Cerebellar nuclear complex (tissue), 1 donor: ENCODE measurements at places on chromosomes 4 and X.

- DNase-seq = no peak
Measured at GRCh38 chr4:81690871-81691270, 219.2 kb upstream of the RASGEF1B start.

DNA sequence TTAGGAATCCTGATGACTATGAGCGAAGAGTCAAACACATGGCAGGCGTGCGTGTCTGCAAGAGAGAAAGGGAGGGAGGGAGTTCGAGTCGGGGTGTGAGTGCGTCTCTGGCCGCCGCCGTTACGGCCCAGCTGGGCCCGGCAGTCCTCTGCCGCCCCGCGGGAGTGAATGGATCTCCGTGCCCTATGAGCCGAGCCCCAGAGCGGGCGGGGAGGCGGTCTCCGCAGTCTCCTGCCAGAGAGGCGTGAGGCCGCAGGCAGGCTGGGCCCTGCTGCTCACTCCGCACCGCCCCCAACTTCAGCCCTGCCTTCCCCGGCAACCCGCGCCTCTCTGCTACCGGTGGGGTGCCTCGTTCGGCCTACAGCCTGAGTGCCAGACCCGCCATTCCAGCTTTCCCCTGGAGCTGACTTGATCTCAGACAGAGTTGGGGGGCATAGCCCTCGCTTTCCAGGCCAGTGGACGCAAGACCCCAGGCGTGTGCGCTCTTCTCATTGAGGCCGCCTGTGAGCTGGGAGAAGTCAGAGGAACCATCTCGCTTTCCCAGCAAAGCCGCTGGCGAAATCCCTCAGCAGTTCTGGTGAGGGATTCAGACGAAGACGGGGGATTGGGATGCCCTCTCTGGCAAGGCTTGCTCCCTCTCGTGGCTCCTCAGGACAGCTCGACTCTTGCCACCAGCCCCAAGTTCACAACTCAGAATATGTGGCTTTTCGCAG is 1.4 kb downstream of the SLC16A2 start:
- DNase-seq = no peak

DNA sequence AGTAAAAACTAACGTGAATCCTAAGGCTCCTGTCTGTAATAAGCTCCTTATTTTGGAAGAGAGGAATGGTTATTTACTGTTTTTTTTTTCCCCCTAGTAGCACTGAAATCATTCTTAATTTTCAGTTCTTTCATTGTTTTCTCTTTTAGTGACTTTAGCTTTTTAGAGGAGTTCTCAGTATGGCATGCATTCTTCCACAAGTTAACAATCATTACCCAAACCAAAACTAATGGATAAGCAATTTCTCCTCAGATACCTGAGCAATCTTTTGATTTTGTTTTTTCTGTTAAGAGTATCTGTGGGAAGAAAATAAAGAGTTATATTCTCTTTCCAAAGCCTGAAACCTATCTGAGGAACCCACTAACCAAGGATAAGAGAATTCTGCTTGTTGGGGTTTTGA is 16.7 kb upstream of the PPA2 start:
- DNase-seq = no peak

DNA sequence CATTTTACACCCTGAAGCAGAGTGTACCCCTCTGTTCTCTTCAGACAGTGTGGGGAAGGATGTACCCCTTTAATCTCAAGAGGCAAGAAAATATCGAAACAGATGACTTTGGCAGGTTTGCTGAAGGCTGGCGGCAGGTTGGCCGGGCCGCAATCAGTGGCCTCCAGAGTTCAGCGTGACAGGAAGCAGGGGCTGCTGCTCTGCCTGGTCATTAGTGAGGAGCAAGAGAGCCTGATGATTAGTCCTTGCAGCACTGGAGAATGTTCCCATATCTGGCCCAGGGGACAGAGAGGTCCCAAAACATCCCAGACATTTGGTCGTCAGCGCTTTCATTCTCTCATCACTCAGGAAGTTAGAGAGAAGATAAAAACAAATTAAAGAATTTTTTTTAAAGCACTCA is 352.8 kb downstream of the SPRY1 start:
- no peak for DNase-seq

GRCh38 chr4:73053076-73053475 is 16.4 kb downstream of the COX18 start:
- DNase-seq = no peak

GRCh38 chrX:122512561-122513072 is 671.5 kb upstream of the GRIA3 start:
- no peak for DNase-seq

DNA sequence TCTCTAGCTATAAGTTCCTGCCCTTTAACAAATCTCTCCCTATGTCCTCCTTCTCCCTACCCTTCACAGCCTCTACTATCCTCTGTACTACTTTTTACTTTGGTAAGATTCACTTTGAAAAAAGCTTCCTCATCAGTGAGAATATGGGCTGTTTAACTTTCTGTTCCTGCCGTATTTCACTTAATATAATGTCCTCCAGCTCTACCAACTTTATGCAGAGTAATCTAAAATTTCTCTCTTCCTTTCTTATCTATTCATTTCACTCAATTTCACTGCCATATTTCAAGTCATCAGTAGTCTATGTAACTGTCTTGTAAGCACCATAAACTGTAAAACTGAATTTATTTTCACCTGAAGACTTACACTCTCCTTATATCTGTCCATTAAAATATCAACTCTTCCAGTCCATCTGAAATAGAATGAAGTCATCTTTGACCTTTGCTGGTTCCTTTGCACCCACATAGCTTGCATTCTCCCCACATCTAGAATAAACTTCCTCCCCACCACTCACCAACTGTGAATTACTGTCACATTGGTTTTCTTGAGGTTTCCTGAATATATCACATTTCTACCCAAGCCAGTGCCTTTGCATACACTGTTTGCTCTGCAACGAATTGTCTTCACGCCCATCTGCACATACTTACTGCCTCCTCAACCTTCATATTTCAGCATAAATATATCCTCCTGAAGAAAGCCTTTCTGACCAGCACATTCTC is 54.6 kb downstream of the ARAP2 start:
- no peak for DNase-seq

- no peak for DNase-seq
Measured at GRCh38 chr4:12519426-12519825, 964.7 kb downstream of the RAB28 start.

DNA sequence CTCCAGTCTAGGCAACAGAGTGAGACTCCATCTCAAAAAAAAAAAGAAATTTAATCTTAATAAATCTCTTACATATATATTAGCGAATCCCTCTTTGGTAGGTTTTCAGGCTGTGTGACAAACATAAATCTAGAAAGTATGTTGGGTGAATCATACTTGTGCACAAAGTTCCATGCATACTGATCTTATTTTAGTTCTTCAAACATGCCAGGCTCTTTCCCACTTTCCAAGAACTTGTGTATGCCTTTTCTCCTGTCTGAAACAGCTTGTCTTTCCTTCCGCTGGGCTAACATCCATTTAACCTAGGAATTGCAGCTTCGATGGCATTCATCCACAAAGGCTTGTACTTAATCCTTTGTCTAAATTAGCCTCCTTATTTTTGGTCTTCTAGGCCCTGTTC is 156.6 kb upstream of the CASK start:
- DNase-seq = no peak

DNA sequence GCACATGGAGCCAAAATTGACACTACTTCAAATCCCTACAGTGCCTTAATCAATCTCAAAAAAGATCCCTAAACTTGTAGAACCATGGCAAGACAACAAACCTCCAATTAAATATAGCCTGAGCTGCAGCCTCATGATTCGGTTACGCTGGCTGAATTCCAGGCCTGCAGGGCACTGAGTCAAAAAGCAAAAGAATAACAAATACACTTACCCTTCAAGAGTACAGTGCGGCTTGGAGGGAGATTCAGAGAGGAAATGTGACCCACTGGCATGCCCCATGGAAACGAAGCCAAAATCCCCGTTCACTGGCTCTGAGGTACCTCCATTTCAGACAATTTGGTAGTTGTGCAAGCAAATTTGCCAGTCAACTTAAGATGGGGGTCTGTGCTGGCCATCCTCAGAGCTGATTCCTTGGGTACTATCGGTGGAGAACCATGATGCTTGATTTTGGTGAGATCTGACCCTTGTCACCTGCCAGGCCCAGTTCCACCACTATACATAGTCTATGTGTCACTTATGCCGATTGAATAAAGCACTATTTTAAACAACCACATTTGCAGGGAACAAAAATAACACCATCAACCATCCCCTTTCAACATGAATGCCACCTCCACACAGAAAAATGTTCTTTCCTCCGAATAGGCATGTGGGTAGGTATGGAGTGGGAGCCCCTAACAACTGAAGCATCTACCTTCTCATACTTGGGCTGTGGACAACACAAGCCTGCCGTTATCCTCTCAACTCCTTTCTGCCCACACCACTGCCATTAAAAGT is 2.1 kb downstream of the C4orf54 start:
- DNase-seq = no peak

DNA sequence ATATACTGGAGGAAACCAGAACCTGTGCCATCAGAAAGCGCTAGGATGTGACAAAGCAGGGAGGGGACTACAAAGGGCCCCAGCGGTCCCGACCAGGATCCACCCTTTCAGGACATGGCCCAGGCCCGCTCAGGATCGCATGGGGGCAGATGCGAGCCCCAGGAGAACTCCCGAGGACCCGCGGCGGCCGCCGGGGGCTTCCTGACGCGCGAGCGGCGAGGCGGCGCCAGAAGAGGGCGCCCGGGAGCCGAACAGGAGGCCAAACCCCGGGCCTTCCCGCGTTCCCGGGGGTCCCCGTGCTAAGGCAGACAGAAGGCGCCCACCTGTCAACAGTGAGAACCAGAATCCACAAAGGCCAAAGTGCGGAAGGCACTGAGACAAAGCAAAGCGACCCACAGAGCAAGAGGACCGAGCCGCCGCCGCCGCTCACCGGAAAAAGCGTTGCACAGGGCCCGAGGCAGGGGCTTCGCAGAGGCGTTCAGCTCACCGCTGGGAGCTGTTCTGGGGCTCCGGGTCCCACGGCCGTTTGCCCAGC is 7.3 kb upstream of the OPN1LW start:
- no peak for DNase-seq

GRCh38 chrX:105120463-105120862 is 100.0 kb downstream of the TEX13A start:
- no peak for DNase-seq

DNA sequence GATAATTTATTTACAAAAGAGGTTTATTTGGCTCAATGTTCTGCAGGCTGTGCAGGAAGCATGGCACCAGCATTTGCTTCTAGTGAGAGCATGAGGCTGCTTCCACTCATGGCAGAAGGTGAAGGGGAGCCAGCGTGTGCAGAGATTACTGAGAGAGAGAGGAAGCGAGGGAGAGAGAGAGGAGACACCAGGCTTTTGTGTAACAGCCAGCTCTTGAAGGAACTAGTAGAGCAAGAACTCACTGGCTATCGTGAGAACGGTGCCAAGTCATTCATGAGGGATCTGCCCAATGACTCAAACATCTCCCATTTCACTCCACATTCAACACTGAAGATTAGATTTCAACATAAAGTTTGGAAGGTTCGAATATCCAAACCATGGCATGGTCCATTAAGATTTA is 12.7 kb downstream of the GUCY1A1 start:
- DNase-seq = no peak

DNA sequence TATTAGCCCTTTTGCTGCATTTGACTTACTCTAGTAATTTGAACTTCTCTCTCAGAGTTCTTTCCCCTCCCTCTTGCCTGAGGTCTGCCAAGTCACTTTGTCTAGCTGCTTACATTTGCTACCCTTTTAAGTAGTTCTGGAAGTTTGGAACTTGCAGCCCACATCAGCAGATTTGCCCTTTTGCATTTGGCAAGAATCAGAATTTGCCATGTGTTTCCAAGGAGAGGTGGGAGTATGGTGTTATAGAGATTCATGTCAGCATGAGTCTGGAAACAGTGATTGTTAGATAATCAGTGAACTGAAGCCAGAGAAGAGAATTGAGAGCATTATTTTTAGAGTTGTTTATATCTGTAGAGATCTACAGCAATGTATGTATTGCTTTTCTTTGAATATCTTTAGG is 52.1 kb downstream of the KLHL34 start:
- no peak for DNase-seq

- DNase-seq = no peak
Measured at GRCh38 chrX:95907081-95907480, 777.6 kb upstream of the DIAPH2 start.

GRCh38 chr4:24743206-24743605 is 52.2 kb upstream of the SOD3 start:
- DNase-seq = no peak

GRCh38 chr4:10115271-10115796 is 1.3 kb downstream of the WDR1 start:
- DNase-seq = no peak

DNA sequence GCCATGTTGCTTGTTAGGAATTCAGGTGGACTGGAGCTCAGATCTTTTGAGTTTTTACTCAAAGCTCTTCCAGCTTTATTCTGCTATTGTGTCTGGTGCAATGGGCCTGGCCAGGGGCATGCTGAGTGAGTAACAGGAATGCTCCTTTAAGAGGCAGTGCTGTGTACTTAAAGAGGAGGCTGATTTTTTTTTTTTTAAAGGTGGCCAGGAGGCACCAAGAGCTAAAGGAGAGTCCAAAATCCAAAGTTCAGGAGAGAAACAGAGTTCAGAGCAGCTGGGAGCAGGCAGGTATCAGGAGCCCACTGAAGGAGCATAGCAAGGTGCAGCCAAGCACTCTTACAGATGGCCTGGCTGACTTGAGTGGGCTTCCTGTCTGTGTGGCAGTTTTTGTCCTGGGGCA is 178.7 kb downstream of the FMR1NB start:
- no peak for DNase-seq

- DNase-seq = no peak
Measured at GRCh38 chr4:119643306-119644042, 14.9 kb upstream of the PDE5A start.

GRCh38 chr4:170248576-170248975 is 158.8 kb upstream of the AADAT start:
- DNase-seq = no peak

DNA sequence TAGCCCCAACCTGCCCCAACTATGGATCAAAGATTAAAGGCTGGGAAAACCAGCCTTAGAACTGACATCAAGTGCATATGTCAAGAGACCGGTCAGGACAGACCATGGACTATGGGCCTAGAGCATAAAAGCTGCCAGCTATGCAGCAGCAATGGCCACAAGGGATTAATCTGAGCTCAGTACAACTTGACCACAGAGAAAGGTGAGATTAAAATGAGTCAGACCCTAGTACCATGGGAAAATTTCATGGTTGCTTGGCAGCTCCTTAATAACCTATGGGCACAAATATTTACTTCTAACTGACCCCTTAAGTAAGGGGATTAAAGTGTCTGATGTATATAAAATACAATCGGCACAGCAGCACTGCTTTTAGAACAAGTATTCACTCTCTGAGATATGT is 54.4 kb downstream of the CBR4 start:
- no peak for DNase-seq

DNA sequence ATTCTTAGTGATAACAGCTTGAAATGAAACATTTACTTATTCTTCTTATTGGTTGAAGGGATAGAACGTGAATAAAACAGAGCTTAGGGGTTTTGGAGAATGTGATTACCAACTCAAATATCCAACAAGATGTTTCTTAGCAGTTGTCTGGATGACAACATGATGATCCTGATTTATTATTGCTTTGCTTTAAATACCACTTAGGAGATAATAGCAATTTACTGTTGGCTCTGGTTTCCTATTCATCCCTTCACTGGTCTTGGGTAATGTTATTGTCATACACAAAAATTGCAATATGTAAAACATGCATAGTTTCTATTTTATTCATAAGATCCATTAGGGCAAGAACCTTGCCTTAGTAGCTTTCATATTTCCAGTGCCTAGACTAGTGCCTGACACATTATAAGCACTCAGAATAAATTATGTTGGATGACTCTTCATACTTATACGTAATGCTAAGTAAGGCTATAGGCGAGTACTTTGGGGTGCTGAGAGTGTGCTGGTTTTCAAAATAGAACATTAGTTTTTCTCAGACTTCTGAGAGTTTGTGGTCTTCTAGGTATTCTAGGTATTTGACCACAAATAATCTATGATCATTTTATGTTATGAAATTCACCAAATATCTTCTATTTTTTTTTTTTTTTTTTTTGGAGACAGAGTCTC is 58.6 kb upstream of the PGRMC2 start:
- no peak for DNase-seq
